ENCODE measurements at places on chromosomes 7 and 10.

GRCh38 chr7:155495440-155496248, 37.7 kb downstream of the EN2 start:
- DNase-seq, result no peak

DNA sequence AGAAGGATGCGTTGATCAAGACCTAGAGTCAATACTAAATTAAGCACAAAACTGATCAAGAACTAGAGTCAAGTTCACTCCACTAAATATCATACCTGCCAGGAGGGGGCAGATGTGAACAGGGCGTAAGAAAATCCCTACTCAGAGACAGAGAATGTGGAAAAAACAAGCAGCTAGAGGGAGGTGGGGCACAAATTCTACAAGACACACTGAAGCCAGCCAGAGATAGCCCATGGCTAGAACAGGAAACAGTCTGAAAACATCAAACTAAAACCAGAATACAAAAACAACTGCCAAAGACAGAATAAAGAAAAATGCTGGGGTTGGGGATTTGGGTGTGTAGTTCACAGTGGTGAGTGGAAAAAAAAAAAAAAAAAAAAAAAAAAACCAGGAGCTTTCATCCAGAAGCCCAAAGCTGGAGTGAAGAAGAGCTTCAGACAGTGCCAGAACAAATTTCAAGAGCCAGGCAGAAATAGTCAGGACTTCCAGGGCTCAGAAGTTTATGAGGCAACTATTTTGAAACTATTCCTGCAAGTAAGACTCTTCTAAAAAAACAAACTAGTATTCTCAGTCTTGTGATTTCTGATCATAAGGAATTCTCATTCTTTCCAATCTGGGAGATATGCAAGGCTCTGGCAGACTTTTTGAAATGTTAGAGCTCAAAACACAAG, 118.3 kb downstream of the CCDC71L start:
- no peak for DNase-seq

- DNase-seq, result peak; percentile 70
Observed at GRCh38 chr7:148698397-148699023, at the start of gene CUL1. Gene CUL1, plus strand, starts transcription at chr7:148698903. Its CDS starts 31,220 bp downstream, at chr7:148730123.

- no peak for DNase-seq
Observed at GRCh38 chr10:59090817-59091622, 85.4 kb upstream of the PHYHIPL start.

GRCh38 chr10:108791794-108792474, 1131.4 kb downstream of the XPNPEP1 start:
- no peak for DNase-seq

- DNase-seq, result no peak
Observed at GRCh38 chr10:88538048-88538447, 45.1 kb downstream of the RNLS start.

GRCh38 chr7:105773030-105773460, 103.4 kb downstream of the ATXN7L1 start:
- no peak for DNase-seq

DNA sequence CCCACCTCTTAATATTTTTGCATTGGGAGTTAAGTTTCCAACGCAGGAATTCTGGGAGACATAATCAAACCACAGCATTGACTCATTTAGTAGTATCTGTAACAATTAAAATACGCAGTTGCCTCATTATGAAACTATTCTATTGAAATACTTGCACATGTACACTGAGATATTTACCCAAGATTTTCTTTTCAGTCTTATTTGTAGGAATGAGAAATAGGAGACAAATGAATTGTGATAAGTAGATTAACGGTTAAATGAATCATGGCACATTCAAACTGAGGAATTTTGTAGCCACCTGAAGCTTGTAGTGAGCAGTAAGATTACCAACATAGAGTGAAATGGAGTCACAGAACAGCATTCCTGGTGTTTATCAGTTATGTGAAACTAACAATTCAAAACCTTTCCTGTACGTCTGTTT, 18.1 kb downstream of the RP9 start:
- DNase-seq, result no peak

- no peak for DNase-seq
Observed at GRCh38 chr7:35565927-35566326, 129.0 kb downstream of the HERPUD2 start.

DNA sequence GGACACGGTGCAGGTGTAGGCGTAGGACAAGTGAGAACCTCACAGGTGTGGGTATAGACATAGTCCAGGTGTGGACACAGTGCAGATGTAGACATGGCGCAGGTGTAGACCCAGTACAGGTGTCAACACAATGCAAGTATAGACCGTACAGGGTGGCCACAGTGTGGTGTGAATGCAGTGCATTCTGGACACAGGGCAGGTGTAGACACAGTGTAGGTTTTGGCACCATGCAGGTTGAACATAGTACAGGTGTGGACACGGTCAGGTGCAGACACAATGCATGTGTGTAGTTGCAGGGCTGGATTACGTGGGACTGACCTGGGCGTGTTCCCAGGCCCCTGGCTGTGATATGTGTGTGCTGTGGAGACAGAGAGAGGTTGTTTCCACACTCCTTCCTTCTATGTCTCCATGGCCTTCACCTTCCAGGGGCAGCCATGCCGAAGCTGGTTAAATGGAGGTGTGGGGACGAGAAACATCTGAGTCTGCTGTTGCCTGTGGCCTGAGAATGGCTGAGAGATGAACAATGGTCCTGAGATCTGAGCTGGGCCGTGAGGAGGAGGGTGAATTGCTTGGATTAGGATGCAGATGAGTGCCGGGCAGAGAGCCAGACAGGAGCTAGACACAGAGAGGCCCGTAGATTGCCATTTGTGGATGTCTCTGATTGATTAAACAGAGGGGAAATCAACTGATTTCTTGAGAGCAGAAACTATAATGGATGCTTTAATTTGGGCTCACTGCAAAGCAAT, 343.9 kb upstream of the SHH start:
- no peak for DNase-seq

DNA sequence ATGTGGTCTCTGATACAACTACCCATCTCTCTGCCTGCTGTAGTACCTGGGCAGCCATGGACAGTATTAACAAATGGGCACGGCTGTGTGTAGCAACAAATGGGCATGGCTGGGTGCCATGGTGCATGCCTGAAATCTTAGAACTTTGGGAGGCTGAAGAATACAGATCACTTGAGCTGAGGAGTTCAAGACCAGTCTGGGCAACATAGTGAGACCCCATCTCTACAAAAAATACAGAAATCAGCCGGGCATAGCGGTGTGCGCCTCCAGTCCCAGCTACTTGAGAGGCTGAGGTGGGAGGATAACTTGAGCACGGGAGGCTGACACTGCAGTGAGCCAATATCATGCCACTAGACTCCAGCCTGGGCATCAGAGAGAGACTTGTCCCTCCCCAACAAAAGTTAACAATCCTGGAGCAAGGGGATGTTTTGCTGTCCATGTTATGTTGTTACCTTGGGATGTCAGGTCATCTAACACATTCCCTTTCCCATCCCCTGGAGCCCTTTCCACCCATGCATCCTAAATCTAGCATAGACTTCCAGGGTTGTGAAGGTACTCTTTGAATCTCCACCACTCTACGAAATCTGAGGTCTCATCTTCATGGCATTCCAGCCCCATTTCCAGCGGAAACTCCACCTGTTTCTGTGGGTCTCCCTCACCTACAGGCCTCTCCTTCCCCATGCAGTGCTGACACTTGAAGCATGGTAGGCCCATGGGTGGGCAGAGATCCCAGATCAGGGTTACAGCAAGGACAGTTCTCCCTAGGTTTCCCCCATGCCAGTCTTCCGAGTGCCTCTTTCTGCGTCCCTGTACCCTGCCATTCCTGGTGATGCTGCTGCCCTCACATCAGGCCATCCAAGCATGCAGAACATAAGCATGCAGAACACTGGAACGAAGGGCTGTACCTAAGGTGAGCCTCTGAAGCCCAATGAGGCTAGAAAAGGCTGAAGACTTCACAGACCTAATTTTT, 13.1 kb downstream of the FXYD4 start:
- DNase-seq, result no peak

GRCh38 chr7:154640266-154640865, 362.6 kb downstream of the PAXIP1 start:
- no peak for DNase-seq

DNA sequence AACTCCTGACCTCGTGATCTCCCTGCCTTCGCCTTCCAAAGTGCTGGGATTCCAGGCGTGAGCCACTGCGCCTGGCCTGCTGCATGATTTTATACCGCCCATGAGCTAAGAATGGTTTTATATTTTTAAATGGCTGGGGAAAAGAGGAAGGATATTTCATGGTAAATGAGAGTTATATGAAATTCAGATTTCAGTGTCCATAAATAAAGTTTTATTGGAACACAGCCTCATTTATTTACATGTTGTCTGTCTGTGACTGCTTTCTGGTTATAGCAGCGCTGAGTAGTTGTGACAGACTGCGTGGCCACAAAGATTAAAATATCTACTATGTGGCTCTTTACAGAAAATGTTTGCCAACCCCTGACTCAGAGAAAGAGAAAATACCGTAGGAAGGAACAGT, 2.2 kb downstream of the TRRAP start:
- DNase-seq, result no peak

- DNase-seq, result no peak
Observed at GRCh38 chr7:137003086-137003485, 134.6 kb downstream of the CHRM2 start.

DNA sequence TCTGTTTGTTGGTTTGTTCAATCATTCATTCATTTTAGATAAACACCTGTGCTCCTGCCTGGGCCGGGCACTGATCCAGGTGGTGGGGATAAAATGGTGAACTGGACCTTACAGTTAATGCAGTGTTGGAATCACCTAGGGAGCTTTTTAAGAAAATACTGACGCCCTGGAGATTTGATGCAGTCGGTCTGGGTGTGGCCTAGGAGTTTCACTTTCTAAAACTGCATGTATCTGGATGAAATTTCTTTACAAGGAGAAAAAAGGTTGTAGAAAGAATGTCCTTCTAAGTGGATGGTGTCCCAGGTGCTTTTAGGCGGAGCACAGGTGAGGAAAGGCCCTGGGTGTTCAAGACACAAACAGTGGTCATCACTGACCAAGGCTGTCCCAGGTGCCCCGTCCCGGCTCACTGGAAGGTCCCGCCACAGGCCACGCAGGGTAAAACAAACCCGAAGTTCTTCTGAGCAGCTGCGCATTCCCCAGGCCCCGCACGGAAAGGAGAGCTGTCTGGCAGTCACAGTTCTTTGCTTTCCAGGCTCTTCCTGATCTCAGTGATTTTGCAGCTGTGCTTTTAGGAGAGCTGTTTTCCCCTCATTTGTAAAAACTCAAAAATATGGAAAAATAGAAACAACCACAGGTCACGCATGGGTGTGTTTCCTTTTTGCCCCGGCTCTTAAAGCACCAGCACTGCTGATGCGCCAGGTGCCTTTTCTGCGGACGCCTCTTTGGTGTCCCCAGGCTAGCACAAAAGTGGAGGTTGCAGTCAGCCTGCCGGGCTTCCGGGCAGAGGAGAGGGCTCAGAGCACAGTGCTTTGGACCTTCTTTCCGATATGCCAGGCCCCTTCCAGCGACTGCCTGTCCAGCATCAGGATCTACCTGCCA, 161.9 kb downstream of the GRK5 start:
- no peak for DNase-seq

- no peak for DNase-seq
Observed at GRCh38 chr7:128863433-128863989, 855 bp downstream of the ATP6V1F start.

- no peak for DNase-seq
Observed at GRCh38 chr10:125063256-125063925, 97.0 kb downstream of the CTBP2 start.

DNA sequence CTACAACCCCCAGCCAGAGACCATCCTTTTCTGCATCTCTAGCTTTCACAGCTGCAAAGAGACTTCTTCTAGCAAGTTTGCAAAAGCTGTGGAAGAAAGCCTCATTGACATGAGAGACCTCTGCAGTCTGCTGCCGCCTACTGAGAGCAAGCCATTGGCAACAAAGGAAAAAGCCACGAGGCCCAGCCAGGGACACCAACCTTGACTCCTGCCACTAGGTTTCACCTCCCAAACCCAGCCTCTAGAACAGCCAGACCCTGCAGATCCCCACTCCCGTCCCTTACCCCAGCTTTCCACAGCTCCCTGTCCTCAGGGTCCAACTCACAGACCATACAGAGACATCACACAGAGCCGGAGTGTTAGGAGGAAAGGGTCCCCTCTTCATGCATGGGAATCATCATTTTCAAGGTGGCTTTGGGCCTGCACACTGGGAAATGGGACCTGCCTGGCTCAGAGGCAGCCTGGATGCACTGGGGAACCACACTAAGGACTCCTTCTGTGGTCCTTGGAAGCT, 14.6 kb upstream of the C10orf53 start:
- no peak for DNase-seq

DNA sequence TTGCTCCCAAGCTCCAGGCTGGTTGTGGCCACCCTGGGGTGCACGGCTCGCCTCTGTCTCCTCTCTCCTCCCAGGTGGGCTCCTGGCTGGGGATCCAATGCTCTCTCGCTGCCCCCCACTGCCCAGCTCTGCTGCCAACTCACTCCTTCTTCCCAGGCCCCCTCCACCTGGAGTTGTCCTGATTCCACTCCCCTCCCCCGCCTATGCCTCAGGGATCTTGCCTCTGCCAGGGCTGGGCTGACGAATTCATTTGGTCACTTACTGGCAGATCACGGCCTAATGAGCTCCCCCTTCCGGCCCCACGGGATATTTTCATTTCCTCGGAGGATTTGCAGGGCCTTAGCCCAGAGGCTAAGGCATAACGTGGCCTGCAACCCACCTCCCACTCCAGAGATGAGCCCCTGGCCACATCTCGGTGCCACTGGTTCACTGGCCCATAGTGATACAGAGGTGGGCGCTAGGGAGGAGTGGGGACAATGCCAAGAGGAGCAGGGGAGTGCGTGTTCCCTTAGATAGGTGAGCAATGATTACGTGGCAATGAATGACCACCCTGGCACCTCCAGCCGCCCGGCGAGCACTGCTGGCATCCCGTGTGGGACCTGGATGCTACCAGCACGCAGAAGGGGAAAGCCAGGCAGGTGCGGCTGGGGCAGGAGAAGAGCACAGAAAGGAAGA, 344.6 kb upstream of the SHH start:
- no peak for DNase-seq

DNA sequence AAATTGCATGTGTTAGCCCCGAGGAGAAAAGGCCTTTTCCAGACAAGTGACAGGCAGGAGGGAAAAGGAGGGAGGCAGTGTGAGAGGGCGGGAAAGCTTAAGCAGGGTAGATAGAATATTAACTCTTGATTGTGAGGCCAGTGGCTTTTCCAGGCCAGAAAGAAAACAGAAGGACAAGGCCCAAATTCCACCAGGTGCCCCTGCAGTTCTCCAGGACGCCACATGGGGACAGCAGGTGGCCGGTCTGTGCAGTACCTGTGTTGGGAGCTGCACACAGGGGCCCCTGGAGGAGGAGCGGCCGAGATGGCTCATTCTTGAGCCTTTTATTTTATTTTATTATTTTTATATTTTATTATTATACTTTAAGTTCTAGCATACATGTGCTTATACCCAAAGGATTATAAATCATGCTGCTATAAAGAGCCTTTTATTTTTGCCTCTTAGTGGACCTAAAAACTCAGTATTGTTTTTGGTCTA, 141.3 kb upstream of the KLF14 start:
- DNase-seq, result no peak
